ENCODE measurements at places on chromosomes 16 and 17. TPM values are rescaled to one million over a fixed set of nuclear protein-coding genes. Genes with fewer than 3 reads are reported as not detected.

BCO1 gene
- total RNA-seq, result not detected

IL17C gene
- total RNA-seq, result not detected

YBX2 gene
- not detected for total RNA-seq

STAT5A gene
- 19.1 TPM for total RNA-seq

SPSB3 gene
- 20.3 TPM for total RNA-seq

TCAP gene
- not detected for total RNA-seq

DCAKD gene
- 35.0 TPM for total RNA-seq
